Uterus (tissue), 4 donors: ENCODE measurements at places on chromosomes 13 and 19. TPM values are rescaled to one million over a fixed set of nuclear protein-coding genes. Genes with fewer than 3 reads are reported as not detected.

- DNase-seq = no peak
- H3K4me3 ChIP-seq = no peak overlapping the region
Observed at GRCh38 chr19:14901675-14902260, 15.8 kb upstream of the OR7A17 start.

DNA sequence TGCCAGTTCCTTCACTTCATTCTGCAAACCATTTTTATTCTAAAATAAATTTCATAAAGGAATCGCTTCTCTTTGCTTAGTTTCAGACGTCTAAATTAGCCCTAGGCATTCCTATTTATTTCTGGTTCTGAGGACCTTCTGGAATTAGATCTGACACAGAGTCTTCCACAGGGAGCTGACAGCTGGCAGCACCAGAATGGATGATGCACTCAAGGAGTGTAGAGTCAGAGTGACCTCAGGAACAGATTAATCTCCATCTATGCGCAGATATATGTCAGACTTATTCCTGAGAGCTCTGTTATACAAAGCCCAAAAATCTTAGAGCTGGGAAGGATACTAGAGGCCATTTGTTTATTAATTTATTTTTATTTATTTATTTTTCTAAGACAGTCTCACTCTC, 450.8 kb downstream of the HS6ST3 start:
- no peaks in the 10 kb centered on the region for H3K4me1 ChIP-seq
- no peak overlapping the region for H3K4me3 ChIP-seq
- no peak overlapping the region for H3K27ac ChIP-seq
- no peaks in the 10 kb centered on the region for H3K36me3 ChIP-seq
- DNase-seq = no peak

ZNF486 gene
- total RNA-seq = 4.7 TPM

C1QTNF9B gene
- total RNA-seq = 2.6 TPM

ACER1 gene
- not detected for total RNA-seq

GRCh38 chr19:15213715-15214381, 13.1 kb upstream of the NOTCH3 start:
- no peaks in the 10 kb centered on the region for H3K27me3 ChIP-seq
- H3K4me1 ChIP-seq = no peaks in the 10 kb centered on the region
- peak; percentile 65 for DNase-seq
- H3K4me3 ChIP-seq = no peak overlapping the region

DOCK6 gene
- total RNA-seq = 47.1 TPM

GNG7 gene
- total RNA-seq = 0.88 TPM

- H3K27me3 ChIP-seq = no peaks in the 10 kb centered on the region
- H3K36me3 ChIP-seq = no peaks in the 10 kb centered on the region
- DNase-seq = no peak
- H3K4me3 ChIP-seq = no peak overlapping the region
- H3K4me1 ChIP-seq = no peaks in the 10 kb centered on the region
- H3K27ac ChIP-seq = no peak overlapping the region
Observed at GRCh38 chr13:32726374-32727037, 140.3 kb downstream of the PDS5B start.

- H3K27ac ChIP-seq = no peak overlapping the region
- no peaks in the 10 kb centered on the region for H3K27me3 ChIP-seq
- H3K36me3 ChIP-seq = no peaks in the 10 kb centered on the region
- H3K4me3 ChIP-seq = no peak overlapping the region
- no peak for DNase-seq
- no peaks in the 10 kb centered on the region for H3K4me1 ChIP-seq
Observed at GRCh38 chr13:30481241-30481760, 15.6 kb upstream of the HMGB1 start.

GRCh38 chr19:55442372-55442961, 633 bp downstream of the SHISA7 start:
- no peaks in the 10 kb centered on the region for H3K36me3 ChIP-seq
- H3K4me1 ChIP-seq = no peaks in the 10 kb centered on the region
- DNase-seq = no peak
- H3K4me3 ChIP-seq = no peak overlapping the region
- H3K27me3 ChIP-seq = peaks cover 49% of the 10 kb centered on the region

DNA sequence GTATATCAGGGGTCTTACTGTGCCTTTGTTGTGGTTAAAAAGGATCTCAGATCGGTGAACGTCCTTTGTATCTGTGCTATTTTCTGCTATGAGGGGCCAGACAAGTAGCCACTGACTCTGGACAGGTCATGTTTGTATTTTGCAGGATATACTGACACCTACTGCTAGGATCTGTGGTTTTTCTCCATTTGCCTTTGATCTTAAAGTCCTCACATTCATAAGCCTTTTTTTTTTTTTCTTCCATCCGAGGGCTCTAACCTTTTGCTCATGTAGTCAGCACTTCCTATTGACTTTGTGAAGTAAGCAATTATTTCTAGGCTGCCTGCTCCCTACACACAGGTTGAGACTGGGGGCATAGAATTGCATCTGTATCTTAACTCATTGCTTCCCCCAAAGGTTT, 106.2 kb downstream of the SLITRK5 start:
- H3K27me3 ChIP-seq = no peaks in the 10 kb centered on the region
- no peak for DNase-seq
- H3K27ac ChIP-seq = no peak overlapping the region
